ENCODE measurements at places on chromosomes 2 and 18.

DNA sequence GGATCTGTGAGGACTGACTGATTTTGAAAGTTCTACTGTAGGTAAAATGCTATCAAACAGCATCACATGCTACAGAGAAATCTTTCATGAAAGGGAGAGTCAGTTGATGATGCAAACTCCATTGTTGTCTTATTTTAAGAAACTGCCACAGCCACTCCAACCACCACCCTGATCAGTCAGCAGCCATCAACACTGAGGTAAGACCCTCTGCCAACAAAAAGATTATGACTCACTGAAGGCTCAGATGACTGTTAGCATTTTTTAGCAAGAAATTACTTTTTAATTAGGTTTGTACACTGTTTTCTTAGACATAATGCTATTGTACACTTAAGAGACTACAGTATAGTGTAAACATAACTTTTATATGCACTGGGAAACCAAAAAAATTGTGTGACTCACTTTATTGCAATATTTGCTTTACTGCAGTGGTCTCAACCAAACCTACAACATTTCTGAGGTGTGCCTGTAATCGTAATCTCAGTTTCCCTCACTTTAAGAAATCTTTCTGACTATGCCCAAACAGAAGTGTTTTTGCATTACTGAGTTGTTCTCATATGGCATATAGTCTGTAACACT, 42.8 kb downstream of the METTL8 start:
- DNase-seq, result no peak

DNA sequence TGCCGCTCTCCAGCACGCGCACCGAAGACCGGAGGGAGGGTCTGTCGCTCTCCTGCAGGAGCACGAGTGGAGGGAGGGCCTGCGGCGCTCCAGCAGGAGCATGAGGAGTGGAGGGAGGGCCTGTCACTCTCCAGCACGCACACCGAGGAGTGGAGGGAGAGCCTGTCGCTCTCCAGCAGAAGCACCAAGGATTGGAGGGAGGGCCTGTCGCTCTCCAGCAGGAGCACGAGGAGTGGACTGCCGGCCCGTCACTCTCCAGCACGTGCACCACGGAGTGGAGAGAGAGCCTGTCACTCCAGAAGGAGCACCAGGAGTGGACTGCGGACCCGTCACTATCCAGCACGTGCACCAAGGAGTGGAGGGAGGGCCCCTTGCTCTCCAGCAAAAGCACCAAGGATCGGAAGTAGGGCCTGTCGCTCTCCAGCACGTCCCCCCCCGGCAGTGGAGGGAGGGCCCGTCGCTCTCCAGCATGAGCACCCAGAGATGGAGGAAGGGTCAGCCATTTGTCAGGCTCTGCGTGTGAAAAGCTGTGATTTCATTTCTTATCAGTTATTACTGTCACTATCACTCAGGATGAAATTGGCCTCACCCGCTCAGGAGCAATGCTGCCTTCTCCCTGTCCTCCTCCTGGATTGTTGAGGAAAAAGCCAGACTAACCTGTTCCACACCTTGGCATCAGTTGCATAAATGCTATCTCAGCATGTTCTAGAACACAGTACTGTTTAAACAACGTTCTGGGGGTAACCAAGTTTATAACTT, 35.9 kb downstream of the ADI1 start:
- no peak for DNase-seq

- DNase-seq, result no peak
Observed at GRCh38 chr2:126756125-126756524, 100.2 kb downstream of the GYPC start.

GRCh38 chr2:159399716-159400415, 113.4 kb upstream of the WDSUB1 start:
- DNase-seq, result no peak

DNA sequence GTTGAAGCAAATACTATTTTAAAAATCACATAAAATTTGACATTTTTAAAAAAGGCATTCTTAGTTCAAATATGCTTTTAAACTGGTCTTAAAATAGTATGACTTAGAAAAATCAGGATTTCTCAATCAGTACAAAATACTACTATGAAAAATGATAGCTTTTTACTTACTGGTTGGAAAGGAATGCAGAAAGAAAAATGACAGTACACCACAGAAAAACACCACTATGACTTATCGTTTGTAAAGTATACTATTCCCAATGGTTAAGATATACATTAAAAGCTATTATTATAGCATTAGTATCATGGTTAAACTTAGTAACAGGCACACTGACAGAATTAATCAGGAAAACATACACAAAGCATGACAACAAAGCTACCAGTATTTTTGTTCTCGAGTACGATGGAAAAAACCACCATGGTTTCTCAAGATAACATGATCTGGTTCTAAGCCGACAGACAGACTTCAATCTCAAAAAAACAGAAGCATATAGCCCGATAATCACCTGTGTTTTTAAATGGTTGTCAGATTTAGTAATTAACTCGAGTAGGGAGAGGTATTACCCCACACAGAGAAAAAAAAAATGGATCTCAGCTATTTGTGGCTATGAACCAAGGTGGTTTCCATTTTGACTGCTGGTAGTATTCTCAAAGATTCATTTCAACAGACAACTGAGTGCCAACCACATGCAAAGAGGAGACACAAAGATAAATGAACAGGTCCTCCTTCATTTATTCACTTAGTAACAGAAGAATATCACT, 39.1 kb downstream of the CUL3 start:
- no peak for DNase-seq

Data from NCI-H1092 (cell line).